ENCODE measurements at places on chromosomes 12 and 14.
A peak's percentile ranks its signal among the peaks of the same experiment; 100 is the strongest.

- no peak for DNase-seq
These were observed 347.2 kb downstream of the CCDC91 start for GRCh38 chr12:28537474-28537873.

DNA sequence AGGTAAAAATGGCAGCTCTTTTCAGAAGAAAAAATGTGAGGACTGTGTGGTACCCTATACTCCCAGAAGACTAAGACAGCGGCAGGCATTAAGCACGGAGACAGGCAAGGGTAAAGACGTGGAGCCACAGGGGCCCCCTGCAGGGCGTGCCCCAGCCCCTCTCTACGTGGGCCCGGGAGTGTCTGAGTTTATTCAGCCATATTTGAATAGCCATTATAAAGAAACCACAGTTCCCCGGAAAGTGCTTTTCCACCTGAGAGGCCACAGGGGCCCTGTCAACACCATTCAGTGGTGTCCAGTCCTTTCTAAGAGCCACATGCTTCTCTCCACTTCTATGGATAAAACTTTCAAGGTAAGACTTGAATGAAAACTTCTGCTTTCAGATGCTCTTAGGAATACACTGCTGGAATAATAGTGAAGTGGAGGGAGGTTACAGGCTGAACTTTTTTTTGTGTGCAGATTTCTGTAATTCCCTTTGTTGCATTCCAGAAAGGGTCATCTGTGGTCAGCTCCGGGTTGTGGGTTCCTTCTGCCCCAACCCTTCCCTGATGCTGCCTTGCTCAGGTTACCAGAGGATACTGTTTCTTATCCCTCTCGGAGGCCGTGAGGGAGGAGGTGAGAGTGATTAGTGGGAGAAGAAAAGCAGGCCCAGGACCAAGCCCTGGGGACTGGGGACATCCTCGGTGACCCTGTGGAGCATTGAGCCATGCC is 58.4 kb downstream of the SLC25A47 start:
- DNase-seq = no peak

GRCh38 chr14:83467811-83468210 is 1934.2 kb upstream of the SEL1L start:
- no peak for DNase-seq

- DNase-seq = no peak
These were observed 126.3 kb downstream of the SLC25A47 start for GRCh38 chr14:100449225-100449987.

GRCh38 chr12:52182384-52182783 is 9.4 kb downstream of the KRT80 start:
- DNase-seq = no peak

DNA sequence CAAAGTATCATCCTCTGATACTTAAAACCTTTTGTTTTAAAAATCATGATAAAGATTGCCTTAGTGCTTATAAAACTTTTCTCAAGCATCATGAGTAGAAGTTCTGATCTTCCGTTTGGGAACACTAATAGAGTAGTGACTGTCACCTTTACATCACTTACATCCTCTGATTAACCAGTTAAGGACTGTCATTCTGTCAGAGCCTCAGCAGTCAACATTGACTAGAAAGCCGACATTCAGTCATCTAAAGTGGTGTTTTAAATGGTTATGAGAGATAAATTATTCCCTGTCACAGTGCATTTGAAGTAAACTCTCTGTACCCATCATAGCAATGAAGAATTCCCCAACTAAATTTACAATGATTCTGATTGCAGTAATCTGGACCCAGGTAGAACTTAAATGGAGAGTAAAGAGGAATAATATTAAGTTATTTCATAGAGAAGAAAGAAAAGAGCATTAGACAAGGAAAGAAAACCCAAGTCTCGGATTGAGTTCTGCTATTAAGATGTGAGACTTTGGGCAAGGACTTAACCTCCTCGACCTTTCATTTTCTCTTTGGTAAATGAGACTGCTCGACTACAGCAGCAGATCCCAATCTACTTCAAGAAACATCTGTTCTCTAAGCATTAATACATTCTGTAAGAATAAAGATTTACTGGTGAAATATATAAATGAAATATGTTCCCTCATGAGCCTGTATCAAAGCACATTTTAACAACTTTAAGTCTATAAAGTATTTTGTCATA is 563.9 kb upstream of the LMO3 start:
- no peak for DNase-seq

DNA sequence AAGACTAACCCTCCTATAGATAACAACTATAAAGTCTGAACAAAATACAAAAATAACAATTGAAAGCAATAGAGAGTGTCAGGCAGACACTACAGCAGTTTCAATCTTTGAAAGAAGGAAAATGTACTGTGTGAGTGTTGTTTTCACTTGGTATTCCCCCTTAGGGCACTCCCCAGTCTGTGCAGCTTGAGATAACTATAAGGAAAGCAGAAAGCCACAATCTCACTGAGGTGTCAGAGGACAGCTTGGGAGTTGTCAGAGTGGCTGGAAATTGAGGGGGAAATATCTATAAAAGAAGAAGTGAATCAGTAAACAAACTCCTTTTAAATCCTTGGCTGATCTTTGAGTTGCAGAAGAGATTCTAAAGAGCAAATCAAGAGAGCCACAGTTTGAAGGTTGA is 364.8 kb downstream of the NELL2 start:
- DNase-seq = no peak

DNA sequence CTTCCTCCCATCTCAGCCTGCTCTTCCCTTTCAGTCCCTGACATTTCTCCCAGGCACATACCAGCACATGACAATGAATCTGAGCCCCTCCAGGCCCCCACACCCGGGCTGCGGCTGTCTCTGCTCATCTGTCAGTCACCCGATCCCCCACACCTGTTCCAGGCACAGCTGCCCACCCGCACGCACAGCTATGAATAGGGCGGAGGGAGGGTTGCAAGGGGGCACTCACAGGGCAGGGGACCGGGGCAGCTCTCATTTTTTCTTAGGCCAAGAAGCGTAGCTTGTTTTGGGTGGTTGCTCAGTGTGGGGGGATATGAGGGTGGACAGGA is 43.7 kb upstream of the TSPAN9 start:
- no peak for DNase-seq

DNA sequence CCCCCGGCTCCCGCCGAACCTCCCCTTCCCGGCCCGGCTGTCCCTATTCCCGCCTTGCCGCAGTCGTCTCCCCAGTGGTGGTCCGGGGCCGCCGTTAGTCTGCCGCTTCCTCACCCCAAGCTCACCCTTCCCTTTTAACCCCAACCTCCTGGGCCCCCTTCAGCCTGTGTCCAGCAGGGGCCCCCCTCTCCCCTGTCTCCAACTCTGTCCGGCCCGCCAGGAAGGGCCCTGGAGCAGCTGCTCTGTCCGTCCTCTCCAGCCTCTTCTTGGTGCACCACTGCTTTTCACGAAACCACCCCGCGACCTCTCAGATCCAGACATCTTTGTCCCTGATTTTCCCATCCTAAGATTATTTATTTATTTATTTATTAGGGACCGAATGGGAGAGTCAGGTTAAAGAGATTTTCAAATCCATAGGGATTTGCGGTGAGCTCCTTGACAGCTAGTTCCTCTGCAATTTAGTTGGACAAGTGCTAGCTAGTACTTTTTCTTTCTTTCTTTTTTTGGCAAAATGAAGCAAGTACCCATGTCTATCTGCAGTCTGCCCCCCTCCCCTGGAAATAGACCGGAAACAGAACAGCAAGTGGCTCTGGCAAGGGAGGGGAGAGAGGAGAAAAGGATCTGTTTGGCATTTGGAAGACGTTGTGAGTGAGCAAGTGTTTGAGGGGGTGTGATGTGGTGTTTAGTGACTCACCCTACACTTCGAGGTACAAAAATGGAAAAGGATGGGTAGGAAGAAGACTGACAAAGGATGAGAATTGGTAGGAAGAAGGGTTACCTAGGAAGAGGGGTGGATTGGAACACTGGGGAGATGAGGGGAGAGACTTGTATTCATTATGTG is 632 bp downstream of the UBR7 start:
- peak; percentile 54 for DNase-seq

DNA sequence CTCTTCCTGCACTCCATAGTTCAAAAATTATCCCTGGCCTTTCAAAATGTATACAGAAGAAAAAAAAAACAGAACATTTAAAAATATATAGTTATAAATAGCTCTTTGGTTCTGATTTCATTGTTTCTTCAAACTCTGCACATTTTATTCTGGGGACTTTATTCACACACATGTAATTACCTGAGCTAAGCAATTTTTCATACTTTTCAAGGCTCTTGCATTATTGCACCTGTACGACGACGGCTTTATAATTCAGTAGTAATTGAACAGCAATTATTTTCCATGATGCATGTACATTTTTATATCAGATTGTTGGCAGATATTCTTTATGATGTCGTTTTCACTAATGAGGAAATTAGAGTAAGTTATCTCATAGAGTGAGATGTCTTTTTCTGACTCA is 13.5 kb upstream of the SLC15A5 start:
- DNase-seq = no peak

- DNase-seq = peak; percentile 71
These were observed 1.5 kb upstream of the PPP1CC start for GRCh38 chr12:110744151-110744571.

DNA sequence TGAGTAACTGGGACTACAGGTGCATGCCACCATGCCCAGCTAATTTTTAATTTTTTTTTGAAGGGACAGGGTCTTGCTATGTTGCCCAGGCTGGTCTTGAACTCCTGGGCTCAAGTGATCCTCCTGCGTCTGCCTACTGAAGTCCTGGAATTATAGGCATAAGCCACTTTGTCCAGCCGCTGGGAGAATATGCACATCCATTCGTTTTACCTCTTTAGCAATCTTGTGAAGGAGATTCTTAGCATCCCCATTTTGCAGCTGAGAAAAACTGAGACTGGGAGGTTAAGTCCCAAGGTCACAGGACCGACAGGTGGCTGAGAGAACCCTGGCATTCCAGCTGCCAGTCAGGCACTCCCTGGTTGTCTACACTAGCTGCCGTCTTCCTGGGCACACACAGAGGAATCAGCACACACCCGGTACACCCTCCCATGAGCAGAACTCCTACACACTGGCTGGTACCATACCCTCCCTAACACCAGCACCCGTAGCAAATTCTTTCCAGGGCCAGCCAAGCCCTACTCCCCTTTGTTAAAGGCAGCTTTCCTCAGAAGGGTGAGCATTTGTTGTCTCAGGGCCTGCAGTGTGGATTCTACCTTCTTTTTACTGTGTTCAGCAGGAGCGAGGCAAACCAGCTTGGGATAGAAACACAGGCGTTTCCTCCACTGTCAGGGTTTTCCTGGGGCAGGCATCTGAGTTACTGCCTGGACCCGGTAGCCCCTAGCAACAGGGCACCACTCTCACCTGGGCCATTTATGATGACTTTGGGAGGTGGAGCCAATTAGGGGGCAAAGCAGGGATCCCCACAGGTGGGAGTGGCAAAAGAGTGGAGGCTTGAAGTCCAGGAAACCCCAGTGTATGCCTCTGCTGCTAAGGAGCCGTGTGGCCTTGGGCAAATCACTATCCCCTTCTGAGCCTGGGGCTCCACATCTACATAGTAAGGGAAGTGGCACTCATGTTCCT is 70.2 kb downstream of the IRF2BPL start:
- DNase-seq = no peak

DNA sequence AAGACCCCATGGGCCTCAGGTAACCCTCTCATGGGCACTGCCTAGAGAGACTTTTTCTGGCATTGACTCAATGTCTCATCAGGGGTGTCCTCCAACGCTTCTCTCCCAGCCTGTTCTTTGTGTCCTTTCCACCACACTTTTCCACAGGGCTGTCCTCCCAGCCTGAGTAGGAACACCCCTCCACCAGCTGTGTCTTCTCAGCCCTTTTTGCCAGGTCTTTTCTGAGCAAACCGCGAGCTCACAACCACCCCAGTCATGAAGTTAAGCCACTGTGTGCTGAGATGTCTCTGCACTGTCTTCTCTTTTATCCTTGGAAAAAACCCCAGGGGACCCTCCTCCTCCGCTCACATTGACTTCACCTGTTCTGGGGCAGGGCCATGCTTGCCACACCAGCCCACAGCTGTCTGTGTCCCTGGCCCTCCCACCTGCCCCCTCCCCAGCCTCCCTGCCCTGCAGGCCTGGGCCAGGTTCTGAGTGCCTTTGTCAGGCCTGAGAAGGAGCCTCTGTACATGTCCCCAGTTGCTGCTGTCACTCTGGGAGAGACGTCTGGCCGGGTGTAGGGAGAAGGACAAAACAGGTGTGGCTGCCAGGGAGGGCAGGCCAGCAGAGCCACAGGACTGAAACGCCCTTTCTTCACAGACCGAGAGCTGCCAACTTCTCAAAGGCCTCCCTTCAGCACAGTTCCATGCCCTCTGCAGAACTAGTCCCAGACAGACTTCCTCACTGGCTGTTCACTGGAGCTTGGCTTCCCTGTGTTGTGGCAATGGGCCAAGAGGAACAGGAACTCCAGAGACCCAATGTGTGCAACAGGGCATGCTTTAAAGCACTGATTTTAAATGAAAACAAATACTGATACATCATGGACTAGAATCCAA is 50.5 kb upstream of the PNMA1 start:
- peak; percentile 41 for DNase-seq

DNA sequence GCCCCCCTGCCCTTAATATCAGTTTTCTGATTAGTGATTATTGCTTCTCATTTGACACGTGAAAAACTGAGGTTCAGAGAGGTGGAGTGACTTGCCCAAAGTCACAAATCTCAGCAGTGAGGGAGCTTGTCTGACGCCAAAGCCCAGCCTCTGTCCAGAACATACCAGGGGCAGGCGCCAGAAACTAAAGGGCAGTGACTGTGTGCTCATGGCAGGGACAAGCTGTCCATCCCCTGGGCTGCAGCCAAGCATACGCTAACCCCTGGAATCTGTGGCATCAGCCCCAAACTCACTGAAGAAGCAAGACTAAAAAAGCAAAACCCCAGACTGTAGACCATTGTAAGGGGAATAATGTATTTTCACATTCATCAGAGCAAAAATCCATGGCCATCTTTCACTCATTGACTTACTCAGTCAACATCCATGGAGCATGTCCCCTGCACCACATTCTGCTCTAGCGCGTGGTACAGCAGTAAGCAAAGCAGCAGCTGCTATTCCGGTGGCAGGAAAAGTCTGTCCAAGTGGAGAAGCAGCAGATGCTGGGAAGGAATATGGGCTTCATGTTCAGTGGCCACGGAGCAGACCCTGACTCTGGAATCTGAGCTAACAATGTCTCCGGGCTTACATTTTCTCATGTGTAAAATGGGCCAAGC is 1.5 kb upstream of the SERPINA4 start:
- DNase-seq = no peak

DNA sequence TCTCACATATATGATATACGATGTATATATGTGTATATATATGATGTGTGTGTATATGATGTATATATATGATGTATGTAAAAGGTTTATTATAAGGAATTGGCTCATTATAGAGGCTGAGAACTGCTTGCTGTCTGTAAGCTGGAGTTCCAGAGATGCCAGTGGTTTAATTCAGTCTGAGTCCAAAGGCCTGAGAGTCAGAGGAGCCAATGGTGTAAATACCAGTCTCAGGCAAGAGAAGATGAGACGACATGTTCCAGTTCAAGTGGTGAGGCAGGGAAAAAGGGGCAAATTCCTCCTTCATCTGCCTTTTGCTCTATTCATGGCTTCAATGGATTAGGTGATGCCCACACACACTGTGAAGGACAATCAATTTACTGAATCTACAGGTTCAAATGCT is 17.1 kb upstream of the STYK1 start:
- no peak for DNase-seq

DNA sequence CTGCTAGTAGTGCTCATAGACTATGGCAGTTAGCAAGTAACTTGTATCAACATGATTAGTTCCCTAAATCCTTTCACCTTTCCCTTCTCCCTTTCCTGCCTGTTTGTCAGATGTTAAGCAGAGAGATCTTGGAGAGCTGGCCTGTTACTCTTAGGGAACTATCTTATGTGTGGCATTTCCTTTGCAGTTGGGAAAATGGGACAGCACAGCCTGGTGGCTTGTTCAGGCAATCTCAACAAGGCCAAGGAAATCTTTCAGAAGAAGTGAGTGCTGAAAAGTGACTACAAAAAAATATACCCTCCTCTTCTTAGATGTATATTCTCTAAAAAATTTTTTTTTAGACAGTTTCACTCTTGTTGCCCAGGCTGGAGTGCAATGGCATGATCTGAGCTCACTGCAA is 7.4 kb downstream of the PARP2 start:
- DNase-seq = no peak
